ENCODE measurements at places on chromosomes 3 and 15.

GRCh38 chr3:53485675-53486403 lies 8.6 kb upstream of the CACNA1D start:
- no peak for DNase-seq

- no peak for DNase-seq
Measured at GRCh38 chr15:73691396-73691795, 7.2 kb downstream of the CD276 start.

DNA sequence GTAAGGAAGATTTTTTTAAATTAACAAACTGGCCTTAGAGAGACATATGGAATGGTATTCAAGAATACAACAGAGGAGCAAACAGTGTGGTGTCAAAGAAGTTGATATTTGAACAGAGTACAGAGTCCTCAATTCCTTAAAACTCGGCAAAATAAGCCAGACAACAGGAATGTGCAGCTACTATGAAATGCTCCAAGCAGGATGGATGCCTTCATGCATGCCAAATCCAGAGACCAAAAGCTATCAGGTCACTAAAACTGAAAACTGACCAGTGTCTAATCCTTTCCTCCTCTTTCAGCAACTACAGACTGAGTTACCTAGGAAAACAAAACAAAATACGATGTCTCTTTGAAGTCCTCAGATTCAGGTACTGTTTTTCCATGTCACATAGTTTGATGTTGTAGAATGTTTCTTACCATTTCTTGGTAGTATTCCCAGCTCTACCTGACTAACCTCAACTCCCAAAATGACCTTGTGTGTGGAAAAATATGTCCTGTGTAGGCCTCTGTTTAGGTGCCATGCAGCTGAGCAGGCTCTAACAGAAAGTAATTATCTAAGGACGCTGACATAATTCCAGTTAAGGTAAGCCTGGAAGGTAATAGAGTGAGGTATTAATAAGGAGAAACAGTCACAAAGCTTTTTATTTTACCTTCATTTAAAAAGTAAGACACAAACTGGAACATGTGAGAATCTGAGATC lies 46.9 kb downstream of the TBL1XR1 start:
- DNase-seq = no peak

DNA sequence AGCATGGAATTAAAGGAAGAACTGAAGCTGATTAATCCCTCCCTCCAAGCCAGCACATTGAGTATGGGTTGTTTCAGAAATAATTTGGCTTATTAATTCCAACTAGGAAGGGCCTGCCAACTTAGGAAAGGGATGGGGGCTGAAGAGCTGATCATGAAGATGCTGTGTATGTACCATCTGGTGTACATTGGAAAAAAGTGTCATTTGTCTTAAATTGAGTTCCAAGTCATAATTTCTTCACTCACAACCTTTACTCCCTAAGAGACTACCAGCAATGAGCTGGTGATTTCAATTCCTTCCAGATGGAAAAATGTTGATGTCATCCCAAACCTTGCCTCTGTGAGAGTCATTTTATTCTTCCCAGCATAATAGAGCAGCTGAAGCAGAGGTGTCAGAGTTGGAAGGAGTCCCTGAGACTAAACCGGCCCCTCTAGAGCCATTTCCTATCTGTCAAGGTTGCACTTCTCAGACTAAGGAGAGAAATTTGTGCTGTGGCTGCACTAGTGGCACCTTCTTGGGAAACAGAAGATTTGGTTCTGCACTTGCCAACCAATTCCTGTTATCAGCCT lies 79.4 kb downstream of the GTPBP8 start:
- no peak for DNase-seq

GRCh38 chr3:124257336-124257864 lies 265.5 kb upstream of the ROPN1 start:
- DNase-seq = no peak

GRCh38 chr15:91855684-91856489 lies 2.4 kb downstream of the SLCO3A1 start:
- no peak for DNase-seq

GRCh38 chr15:57035664-57036063 lies 117.2 kb downstream of the TCF12 start:
- DNase-seq = no peak

- no peak for DNase-seq
Measured at GRCh38 chr15:78211189-78211921, 23.0 kb downstream of the ACSBG1 start.

All from effector CD4-positive, alpha-beta T cell (primary cell).